BE2C (cell line): ENCODE measurements at places on chromosomes 16 and 17.

- DNase-seq: no peak
Observed at GRCh38 chr17:3959295-3959899, 4.8 kb downstream of the ATP2A3 start.

DNA sequence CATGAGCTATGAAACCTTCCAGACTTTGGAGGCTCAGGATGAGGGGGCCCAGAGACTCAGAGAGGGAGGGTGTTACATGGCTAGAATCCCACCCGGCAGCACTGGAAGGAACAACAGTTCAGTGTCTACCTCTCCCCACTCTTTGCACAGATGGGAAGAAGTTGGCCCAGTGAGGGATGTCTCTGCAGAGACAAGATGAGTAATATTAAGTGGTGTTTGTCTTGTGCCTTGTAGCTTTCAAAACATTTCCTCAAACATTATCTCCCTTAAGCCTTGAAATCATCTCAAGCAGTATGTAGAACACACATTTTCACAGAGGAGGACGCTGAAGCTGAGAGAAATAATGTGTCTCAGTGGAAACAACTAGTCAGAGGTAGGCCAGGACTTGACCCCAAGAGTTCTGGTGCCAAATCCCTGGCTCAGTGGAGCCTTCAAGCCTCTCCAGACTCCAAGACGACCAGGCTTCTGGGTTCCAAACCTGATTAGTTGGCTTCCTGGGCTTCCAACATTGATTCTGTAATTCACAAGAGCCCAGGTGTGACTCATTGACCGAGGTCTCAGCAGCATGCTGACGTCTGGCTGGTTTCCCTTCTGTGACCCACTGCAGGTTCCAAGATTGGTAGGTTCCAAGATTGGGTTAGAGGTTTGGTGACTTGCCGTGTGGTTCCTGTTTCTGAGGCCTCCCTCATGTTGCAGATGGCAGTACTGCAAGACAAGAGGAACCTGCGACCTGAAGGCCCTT is 7.4 kb downstream of the RNF112 start:
- no peak for DNase-seq

- DNase-seq: no peak
Observed at GRCh38 chr16:89110641-89111040, 17.0 kb downstream of the ACSF3 start.

DNA sequence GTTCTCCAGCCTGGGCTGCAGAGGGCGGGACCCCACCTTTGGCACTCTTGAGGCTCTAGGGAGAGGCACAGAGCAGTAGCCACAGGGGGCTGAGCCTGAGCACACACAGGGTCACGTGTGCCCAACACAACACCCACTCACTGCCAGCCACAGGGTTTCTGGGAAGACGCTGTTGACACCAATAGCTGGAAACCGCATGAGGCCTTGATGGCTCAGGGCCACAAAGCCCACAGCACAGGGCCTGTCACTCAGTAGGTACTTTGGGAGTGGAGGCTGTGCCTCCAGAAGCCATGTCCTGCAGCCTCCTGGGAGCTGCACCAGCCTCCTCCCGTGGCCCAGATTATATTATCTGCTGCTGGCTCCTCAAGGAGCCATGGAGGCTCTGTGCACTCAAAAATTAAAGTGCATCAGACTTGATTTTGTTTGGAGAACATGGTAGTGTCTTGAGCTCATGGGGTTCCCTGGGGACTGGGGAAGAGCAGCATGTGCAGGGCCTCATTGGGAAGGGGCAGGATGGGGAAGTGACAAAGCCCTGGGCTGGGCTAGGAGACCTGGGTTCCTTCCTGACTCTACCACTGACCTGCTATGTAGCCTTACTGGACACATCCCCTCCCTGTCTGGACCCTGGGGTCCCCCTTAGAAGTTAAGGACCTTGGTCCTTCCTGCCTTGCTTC is 12.5 kb upstream of the SREBF1 start:
- no peak for DNase-seq

DNA sequence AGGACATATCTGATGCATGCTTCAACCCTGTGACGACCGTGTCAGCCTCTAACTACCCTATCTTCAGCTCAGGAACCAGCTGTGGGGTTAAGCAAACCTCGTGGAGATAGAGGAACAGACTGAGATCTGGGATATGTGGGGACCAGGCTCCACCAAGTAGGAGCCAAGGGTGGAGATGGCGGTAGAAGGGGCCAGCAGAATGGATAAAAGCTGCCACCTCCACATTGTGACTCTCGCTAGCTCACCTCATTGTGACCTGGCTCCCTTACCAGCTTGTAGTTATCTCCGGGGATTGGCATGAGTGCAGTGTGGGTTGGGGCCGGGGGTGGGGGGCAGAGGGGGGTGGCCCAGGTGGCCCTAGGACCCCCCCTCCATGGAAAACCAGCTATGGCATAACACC is at the start of gene SPEM2:
TSS of gene SPEM2 (plus strand) at position 301 of the 400 bp plus-strand sequence. CDS start at position 374, 73 bp downstream.
- no peak for DNase-seq

- DNase-seq: no peak
Observed at GRCh38 chr16:30910427-30911029, 12.8 kb upstream of the FBXL19 start.

GRCh38 chr16:72739577-72739976 is 308.4 kb downstream of the ZFHX3 start:
- no peak for DNase-seq

GRCh38 chr17:31674305-31674704 is 184.7 kb downstream of the COPRS start:
- no peak for DNase-seq

DNA sequence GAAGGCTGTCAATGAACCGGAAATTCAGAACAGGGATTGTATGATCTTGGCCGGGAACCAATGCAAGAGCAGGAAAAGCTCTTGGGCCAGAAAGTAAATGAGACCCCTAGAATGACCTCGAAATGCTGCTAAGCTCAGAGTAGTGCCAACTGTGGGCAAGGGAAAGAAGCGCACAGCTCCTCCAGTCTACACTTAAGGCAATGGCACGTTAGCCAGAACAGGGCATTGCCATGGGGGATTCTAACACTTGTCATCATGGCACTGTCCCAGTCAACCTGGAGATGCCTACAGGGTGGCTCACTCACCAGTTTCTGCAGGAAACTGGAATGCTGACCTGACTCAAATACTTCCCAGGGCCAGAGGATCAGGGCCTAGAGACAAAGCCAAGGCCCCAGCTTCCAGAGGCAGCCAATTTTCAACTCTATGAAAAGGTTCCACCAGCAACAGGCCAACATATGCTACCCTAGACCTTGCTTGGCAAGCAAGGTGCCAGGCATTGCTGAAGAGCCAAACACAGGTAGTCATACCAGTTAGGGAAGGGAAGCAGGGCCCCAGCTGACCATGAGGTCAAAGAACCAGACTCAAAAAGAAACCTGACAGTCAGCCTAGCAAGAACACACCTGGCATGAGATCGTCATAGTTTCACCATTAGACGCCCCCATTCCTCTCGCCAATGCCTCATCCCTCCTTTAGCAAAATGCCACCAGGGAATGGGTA is 34.9 kb downstream of the ARHGAP17 start:
- no peak for DNase-seq

DNA sequence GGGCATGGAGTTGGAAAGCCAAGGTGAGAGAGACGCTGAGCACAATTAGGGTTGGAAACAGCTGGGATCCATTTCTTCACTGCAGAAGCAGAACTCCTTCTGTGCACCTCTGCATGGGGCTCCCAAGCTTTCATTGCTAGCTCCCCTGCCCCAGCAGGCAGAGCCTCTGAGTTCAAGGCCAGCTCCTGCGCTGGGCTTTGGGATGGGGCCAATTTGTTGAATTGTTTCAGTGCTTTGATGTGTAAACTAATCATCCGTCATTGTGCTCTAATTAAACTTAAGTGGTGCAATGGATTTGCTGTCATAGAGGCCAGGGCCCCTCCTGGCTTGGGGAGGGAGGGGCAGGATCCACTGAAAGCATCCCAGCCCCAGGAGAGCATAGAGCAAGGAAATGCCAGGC is 13.5 kb upstream of the LYRM9 start:
- no peak for DNase-seq

GRCh38 chr16:3774156-3774767 is 56.9 kb upstream of the TRAP1 start:
- peak; percentile 88 for DNase-seq

DNA sequence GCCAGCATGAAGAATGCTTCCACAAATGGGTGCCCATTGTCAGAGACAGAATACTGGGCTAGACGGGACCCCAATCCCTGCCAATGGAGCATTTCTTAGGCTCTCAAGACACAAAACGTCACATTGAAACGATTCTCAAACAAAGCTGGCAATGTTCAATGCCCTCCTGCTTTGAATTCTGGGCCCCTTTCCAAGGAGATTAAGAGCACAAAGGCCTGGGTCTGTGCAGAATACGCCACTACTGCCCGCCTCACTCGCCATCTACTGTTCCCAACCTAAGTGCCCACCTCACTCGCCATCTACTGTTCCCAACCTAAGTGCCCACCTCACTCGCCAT is 9.7 kb downstream of the CFAP20 start:
- DNase-seq: no peak

DNA sequence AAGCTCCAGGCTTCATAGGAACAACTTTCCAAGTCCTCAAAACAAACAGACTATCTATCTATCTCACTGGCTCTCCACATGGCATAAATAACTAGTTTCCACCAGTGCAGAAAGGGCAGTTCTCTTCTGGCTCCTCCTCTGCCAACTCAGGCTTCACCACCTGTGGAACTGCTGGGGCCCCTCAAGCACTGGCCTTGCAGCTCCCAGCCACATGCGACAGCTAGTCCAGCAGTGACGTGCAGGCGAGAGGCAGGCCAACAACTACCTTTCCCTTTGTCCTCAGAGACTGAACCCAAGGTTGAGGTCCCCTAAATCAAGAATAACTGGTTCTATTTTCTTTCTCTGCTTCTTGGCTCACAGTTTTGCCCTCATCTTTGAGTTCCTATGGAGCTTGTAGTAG is 137.6 kb downstream of the AATF start:
- DNase-seq: no peak

DNA sequence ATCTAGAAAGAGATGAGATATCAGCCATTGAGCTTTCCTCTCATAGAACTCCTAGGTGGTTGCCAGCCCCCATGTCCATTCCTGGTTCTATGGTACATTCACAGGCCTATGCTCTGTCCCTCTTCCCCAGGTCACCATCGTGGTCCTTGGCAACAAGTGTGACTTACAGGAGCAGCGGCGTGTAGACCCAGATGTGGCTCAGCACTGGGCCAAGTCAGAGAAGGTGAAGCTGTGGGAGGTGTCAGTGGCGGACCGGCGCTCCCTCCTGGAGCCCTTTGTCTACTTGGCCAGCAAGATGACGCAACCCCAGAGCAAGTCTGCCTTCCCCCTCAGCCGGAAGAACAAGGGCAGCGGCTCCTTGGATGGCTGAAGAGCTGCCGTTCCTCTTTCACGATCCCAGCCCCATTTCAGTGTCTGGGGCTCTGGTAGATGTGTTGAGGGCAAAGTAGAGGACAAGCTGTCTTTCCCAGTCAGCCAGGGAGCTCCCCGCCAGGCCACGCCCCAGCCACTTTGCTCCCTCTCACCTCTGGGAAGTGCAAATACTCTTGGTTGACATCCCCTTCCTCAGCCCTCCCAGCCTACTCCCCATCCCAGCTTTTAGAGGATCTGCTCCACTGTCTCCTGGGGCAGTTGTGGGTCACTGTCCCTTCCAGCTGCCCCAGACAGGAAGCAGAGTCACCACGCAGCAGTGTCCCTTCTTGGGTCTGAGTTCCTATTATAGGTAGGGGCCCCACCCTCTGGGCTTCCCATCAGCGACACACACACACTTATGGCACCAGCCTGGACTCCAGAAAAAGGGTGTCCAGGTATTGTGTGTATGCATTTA is 3.8 kb downstream of the NKIRAS2 start:
- DNase-seq: no peak

DNA sequence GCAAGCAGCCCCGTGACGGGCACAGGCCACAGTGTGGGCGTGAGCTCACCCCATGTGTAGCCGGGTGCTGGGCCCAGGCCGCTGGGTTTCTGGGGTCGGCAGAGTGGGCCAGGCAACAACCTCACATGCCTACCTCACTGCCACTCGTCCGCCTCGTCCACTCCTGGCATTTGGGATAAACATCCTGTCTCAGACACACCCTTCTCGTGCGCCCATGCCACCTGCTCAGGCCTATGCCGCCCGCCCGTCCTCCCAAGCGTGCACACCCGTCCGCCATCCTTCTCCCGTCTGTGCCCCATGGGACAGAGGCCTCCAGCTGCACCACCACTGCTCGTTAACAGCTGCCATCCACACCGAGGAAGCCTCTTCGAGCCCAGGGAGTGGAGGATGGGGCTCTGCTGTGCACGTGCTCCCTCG is 64.3 kb downstream of the KLHDC4 start:
- no peak for DNase-seq

DNA sequence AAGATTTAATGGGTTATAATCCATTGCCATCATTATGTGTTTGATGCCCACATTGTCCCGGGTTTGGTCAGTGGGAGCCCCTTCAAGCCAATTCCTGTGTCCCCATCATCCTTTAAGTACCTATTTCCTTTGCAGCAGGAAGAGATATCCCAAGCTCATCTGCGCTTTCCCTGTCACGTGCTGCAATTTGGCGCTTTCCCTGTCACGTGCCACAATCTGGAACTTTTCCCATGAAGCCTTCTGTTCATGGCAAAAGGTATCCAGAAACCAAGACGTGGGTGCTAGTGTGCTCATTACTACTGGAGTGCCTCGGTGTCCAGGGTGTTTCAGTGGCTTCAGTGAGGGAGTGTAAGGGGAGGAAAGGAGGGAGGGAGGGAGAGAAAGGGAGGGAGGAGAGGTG is 168.5 kb downstream of the NPIPB11 start:
- DNase-seq: no peak

DNA sequence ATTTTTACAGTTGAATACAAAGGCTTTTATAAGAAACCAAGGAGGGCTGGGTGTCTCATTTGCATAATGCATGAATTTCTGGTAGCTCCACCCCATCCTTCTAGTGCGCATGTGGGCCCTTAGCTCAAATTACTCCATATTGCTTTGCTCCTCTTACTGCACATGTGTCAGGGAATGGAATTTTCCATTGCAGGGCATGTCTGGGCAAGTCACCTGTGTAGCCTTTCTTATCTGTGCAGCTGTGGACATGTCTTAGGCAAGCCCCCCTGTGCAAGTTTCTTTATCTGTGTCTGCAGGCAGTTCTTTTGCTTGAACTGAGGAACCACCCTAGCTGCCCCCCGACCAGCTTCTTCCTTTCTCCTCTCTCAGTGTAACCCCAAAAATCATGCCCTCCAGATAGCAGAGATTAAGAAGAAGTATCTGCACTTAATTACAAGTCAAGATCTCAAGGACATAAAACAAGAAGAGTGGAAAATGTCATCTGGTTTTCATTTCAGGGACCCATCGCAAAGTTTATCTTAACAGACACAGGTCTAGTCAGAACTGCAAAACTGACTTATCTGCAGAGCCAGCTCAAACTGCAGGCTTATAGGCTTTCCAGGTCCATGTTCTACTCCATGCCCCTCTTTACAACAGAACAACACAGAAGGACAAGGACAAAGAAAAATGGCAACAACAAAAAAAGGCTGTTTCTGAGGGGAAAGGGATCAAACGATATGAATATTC is 137.9 kb upstream of the HS3ST4 start:
- DNase-seq: no peak

- DNase-seq: no peak
Observed at GRCh38 chr16:28923652-28924398, 1.2 kb downstream of the RABEP2 start.
